ENCODE measurements at places on chromosomes 1 and 21. TPM values are rescaled to one million over a fixed set of nuclear protein-coding genes. Genes with fewer than 3 reads are reported as not detected.

MSH4 gene
- total RNA-seq, result 0.54 TPM

DNA sequence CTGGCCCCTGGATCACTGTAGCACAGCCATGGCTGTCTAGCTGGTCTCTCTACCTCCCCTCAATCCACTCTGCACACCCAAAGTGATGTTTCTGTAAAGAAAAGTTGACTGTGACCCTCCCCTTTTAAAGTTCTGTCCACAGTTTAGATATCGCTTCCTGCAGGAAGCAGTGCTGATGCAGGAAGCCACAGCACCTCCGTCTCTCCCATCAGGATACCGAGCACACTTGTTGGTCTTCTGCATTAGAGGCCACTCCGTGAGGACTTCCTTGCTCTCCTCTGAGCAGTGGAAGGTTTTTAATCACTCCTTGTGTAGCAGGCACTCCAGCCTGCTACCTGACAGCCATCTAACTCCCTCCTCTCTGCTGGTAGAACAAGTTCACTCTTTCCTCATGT, 69.5 kb downstream of the GADD45A start:
- H3K27me3 ChIP-seq, result no peaks in the 10 kb centered on the region
- no peak overlapping the region for H3K27ac ChIP-seq
- no peaks in the 10 kb centered on the region for H3K4me1 ChIP-seq

RGS21 gene
- not detected for total RNA-seq

DNA sequence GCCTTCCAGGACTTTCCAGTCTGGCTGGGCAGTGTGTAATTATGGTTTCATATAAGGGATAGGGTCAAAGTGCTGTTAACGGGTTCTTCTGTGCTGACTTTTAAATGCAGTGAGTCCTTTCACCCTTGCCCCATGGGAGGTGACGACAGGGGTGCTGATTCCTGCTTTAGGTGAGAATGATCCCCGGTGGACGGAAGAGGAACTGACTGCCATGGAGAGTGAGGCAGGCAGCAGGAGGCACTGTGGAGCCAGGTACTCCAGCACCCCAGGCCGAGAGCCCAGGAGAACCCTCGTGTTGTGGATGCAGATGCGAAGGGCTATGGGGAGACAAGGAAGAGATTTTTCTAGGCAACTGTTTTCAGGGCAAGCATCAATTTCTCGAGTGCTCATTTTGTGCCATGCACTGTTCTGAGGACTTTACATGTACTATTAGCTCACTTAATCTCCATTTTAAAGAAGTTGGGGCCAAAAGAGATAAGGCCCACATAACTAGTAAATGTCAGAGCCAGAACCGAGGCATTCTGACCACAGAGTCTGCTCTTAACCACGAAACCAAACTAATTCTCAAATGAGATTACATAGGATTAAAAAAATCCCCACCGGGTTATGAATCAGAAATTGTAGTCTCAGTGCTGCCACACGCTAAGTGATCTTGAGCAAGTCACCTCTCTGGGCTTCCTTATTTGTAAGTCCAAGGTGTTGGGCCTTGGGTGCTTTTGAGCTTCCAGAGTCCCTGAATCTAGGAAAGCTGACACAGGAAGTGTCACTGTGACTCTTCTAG, 28.2 kb downstream of the STPG1 start:
- H3K4me3 ChIP-seq, result no peak overlapping the region
- no peak for DNase-seq
- H3K27ac ChIP-seq, result peak overlapping the region; percentile 22
- H3K4me1 ChIP-seq, result no peaks in the 10 kb centered on the region

GRCh38 chr1:65009724-65010420, 43.5 kb upstream of the JAK1 start:
- DNase-seq, result no peak
- no peaks in the 10 kb centered on the region for H3K36me3 ChIP-seq
- peaks cover 22% of the 10 kb centered on the region for H3K4me1 ChIP-seq

- peaks cover 16% of the 10 kb centered on the region for H3K4me1 ChIP-seq
- H3K36me3 ChIP-seq, result no peaks in the 10 kb centered on the region
- H3K27ac ChIP-seq, result no peak overlapping the region
- no peak overlapping the region for H3K4me3 ChIP-seq
- no peak for DNase-seq
These were observed 46.5 kb downstream of the KCNJ15 start for GRCh38 chr21:38303300-38303699.

- peaks cover 39% of the 10 kb centered on the region for H3K27me3 ChIP-seq
- no peak for DNase-seq
- H3K36me3 ChIP-seq, result no peaks in the 10 kb centered on the region
- no peak within 1 kb of the TSS for H3K27ac ChIP-seq
- no peak within 1 kb of the TSS for H3K4me3 ChIP-seq
- H3K4me1 ChIP-seq, result peaks cover 23% of the 10 kb centered on the region
These were observed at the start of gene FHAD1 for GRCh38 chr1:15246960-15247614. Gene FHAD1, plus strand, starts transcription at chr1:15247223. Its CDS starts 4,562 bp downstream, at chr1:15251785.

VWA1 gene
- not detected for total RNA-seq

- no peaks in the 10 kb centered on the region for H3K36me3 ChIP-seq
- peaks cover 11% of the 10 kb centered on the region for H3K4me1 ChIP-seq
- no peak for DNase-seq
- H3K27ac ChIP-seq, result no peak overlapping the region
- no peak overlapping the region for H3K4me3 ChIP-seq
- H3K27me3 ChIP-seq, result peaks cover 9% of the 10 kb centered on the region
These were observed 1.2 kb downstream of the LURAP1 start for GRCh38 chr1:46204406-46204742.

DNA sequence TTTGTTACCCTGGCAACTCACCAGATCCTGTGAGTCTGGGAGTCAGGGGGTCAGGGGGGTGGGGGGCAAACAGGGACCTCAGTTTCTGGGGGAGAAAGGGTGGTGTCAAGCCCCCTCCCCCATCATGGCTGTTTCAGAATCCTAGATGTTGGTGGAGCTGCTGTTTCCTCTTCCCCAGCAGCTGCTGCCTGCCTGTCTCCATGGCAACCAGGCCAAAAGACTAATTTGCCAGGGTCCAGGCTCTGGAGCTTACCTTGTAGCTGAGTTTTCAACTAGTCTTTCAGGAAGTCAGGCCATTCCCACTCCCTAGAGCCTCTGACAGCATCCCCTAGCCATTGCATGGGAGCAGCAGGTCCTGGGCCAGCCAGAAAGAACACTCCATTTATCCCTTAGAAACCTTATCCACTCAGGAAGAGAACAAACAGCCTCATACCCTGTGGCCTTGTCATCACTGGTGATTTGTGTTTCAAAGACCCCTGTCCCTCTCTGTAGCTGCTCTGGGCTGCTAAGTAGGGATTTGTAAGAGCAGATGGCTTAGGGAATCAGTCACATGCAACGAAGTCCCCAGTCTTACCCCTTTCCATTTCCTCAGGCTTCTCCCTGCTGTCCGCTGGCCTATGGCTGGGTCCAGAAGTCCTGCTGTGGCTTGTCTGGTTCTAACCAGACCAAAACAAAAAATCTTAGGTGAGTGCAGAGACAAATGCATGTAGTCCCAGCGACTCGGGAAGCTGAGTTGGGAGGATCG, 21.5 kb upstream of the STMN1 start:
- no peaks in the 10 kb centered on the region for H3K36me3 ChIP-seq
- no peak overlapping the region for H3K27ac ChIP-seq
- H3K27me3 ChIP-seq, result no peaks in the 10 kb centered on the region
- peaks cover 2% of the 10 kb centered on the region for H3K4me1 ChIP-seq
- DNase-seq, result no peak

DNA sequence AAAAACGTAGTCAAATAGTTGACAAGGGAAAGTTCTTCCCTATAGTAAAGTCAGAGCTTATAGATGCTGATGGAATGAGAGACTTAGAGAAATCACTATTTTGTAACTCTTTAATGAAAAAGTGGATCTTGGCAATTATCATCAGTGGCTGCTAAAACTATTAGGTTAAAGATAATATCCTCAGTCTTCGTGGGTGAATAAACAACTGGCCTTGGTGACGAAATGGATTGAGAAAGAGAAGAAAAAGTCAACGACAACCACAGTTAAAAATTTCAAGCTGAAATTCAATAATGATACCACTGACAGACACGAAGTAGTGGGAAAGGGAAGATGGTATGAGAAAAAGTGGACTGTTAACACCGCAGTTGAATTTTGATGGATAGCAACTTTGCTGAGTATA, 90.0 kb upstream of the GNG4 start:
- no peaks in the 10 kb centered on the region for H3K27me3 ChIP-seq
- peaks cover 36% of the 10 kb centered on the region for H3K36me3 ChIP-seq
- H3K4me1 ChIP-seq, result no peaks in the 10 kb centered on the region
- H3K4me3 ChIP-seq, result no peak overlapping the region
- DNase-seq, result no peak

GRCh38 chr1:30879940-30880677, 28.4 kb downstream of the SDC3 start:
- no peak overlapping the region for H3K4me3 ChIP-seq
- no peak for DNase-seq
- peaks cover 80% of the 10 kb centered on the region for H3K27me3 ChIP-seq
- no peaks in the 10 kb centered on the region for H3K36me3 ChIP-seq

DNA sequence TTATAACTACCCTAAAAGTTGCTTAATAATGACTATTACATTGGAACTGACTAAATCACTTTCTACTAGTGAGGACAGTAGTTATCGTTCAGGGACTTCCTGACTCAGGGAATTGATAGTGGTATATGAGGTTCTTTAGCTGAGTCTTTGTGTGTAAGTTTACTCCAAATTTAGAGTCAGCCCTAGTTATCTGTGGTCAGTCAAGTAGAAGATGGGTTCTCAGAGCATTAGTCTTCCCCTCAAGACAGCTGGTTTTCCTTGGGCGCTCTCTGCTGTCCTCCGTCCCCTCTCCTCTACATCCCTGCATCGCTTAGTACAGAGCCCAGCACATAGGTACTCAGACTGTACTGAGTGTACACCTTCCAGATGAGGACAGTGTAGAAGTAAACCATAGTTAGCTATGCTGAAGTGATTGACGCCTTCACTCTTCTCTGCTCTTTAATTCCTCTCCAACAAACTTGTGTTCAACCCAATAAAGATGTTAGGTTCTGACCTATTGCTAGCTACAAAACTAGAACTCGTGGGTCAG, 116.5 kb downstream of the C1orf21 start:
- no peak overlapping the region for H3K4me3 ChIP-seq
- DNase-seq, result no peak
- H3K27ac ChIP-seq, result no peak overlapping the region
- no peaks in the 10 kb centered on the region for H3K4me1 ChIP-seq
- H3K36me3 ChIP-seq, result no peaks in the 10 kb centered on the region
- H3K27me3 ChIP-seq, result no peaks in the 10 kb centered on the region

- H3K4me1 ChIP-seq, result no peaks in the 10 kb centered on the region
- no peaks in the 10 kb centered on the region for H3K27me3 ChIP-seq
- H3K36me3 ChIP-seq, result no peaks in the 10 kb centered on the region
- H3K4me3 ChIP-seq, result no peak overlapping the region
- DNase-seq, result no peak
These were observed 69.6 kb downstream of the WLS start for GRCh38 chr1:68162761-68163160.

DNA sequence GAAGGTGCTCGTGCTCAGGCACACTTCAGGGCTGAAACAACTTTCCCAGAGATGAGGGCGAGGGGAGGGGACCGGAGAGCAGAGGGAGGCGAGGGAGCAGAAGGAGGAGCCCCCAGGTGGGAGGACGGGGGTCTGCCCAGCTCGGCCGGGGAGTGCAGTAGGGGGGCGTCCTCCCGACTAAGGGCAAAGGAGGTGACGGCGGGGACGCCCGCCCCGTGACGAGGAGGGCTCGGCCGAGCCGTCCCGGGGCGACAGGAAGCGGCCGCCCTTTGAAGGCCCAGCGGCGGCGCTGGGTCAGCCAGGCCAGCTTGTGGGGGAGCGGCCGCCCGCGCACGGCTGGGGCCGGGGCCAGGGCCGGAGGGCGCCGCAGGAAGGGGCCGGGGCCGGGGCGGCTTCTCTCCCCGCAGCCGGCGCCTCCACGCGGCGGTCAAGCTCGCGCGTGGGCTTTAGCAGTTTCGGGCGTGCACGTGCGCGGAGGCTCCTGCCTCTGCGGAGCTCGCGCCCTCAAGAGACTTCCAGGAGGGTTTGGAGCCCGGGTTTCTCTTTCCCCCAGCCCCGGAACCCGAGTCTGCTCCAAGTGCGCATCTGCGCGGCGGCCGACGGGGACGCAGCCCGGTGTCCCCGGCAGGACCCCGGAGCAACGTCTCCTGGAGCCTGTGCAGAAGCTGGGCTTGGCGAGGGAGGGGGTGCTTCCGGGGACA, 100.8 kb upstream of the SLC45A1 start:
- no peak overlapping the region for H3K27ac ChIP-seq
- no peaks in the 10 kb centered on the region for H3K4me1 ChIP-seq
- peak overlapping the region; percentile 54 for H3K4me3 ChIP-seq
- H3K36me3 ChIP-seq, result no peaks in the 10 kb centered on the region

- no peak overlapping the region for H3K27ac ChIP-seq
- H3K36me3 ChIP-seq, result no peaks in the 10 kb centered on the region
- H3K4me3 ChIP-seq, result no peak overlapping the region
These were observed 71.4 kb downstream of the ARHGEF16 start for GRCh38 chr1:3525551-3526482.

DNA sequence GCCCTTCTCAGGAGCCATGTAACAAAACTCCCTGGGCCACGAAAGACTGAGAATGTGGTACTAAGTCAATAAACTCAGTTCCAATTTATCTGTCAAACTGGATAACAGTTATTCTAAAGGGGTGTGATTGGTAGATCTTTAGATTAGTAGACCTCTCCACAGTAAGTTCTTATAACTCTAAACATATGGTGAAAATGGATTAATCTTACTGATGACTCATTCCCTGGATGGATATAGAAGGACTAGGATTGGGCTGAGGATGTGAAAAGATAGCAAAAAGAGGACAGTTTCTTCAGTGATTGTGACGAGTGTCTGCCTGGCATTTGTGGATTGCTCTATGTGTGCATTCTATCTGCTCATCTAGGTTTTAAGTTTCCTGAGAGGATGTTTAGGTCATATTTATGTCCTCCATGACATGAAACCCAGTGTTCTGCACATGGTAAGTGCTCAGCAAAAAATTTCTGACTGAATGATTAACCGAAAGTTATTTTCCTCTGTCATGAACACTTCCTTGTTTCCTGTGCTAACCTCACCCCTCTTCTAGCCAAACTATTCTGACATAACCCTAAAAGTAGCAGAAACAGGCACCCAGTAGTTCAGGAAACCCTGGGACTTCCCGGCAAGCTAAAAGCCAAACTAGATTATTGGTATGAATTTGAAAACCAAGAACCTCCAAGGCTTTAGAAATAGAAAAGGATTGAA, 397.5 kb upstream of the PLXNA2 start:
- no peak overlapping the region for H3K4me3 ChIP-seq
- H3K4me1 ChIP-seq, result no peaks in the 10 kb centered on the region
- no peak overlapping the region for H3K27ac ChIP-seq
- no peaks in the 10 kb centered on the region for H3K36me3 ChIP-seq
- DNase-seq, result no peak
- peaks cover 3% of the 10 kb centered on the region for H3K27me3 ChIP-seq

- no peak overlapping the region for H3K27ac ChIP-seq
- H3K4me1 ChIP-seq, result no peaks in the 10 kb centered on the region
- no peaks in the 10 kb centered on the region for H3K27me3 ChIP-seq
- no peak for DNase-seq
- peaks cover 34% of the 10 kb centered on the region for H3K36me3 ChIP-seq
These were observed 35.4 kb downstream of the QSOX1 start for GRCh38 chr1:180190091-180190490.

GRCh38 chr1:184190616-184191015, 139.1 kb downstream of the TSEN15 start:
- H3K27ac ChIP-seq, result no peak overlapping the region
- H3K4me3 ChIP-seq, result no peak overlapping the region
- no peak for DNase-seq
- no peaks in the 10 kb centered on the region for H3K36me3 ChIP-seq

- peak; percentile 43 for DNase-seq
- H3K36me3 ChIP-seq, result no peaks in the 10 kb centered on the region
- no peak overlapping the region for H3K27ac ChIP-seq
- H3K4me1 ChIP-seq, result peaks cover 8% of the 10 kb centered on the region
These were observed 20.6 kb downstream of the ESPN start for GRCh38 chr1:6445062-6445763.

- peaks cover 30% of the 10 kb centered on the region for H3K27me3 ChIP-seq
- no peak overlapping the region for H3K27ac ChIP-seq
- no peak for DNase-seq
- no peaks in the 10 kb centered on the region for H3K4me1 ChIP-seq
- H3K4me3 ChIP-seq, result no peak overlapping the region
These were observed 25.3 kb downstream of the PLEKHA6 start for GRCh38 chr1:204334455-204334854.
